ENCODE measurements at places on chromosomes 2 and 18. TPM values are rescaled to one million over a fixed set of nuclear protein-coding genes. Genes with fewer than 3 reads are reported as not detected.
A peak's percentile ranks its signal among the peaks of the same experiment; 100 is the strongest.

The NT5DC4 gene
- total RNA-seq, result not detected

DNA sequence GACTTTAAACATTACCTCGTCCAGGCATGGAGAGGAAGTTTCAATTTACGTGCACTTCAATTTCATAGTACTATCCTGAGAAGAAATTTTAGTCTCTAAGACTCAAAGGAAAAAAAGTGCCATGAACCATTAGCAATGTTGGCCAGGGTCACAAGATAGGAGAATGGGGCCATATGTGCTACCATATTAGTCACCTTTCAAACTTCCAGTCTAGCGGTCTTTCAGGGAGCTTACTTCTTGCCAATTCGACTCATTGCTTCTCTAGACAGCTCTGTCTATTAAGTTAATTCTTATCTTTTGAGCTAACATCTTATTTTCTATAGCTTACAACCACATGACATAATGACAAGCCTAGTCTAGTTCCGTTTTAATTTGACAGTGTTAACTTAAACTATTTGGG is 129.1 kb downstream of the ANKRD44 start:
- H3K4me3 ChIP-seq, result no peak overlapping the region
- no peak overlapping the region for H3K27ac ChIP-seq

DNA sequence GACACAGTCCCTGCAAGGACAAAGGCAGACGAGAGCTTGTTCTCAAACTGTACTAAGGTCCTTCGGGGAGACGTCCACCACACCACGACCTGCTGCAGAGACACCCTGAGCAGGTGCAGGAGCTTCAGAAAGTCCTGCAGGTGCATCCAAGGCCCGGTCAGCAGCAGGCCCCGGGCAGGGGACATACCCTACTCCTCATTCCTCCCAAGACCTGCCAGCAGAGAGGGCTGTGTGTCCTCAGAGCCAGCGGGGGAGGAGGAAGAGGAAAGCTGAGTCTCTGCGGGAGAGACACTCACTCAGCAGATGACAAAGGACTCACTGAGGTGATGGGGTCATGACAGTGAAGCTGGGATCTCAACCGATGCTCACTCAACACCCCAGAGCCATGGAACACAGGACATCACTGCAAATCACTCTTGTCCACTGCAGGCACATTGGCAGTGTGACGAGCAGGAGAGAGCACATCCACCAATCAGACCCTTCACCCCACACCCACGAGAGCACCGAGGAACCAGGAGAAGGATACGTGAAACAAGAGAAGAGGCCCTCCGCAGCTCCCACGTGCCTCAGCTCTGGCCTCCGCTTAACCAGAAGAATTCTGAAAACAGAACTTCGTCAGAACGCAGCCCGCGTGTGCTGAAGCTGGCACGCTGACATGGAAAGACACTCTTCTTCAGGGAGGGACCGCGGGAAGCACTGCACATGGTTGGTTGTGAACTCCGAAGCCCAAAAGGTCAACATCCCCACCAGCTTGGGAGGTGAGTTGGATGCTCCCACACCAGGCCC is 9.3 kb downstream of the HDAC4 start:
- no peak overlapping the region for H3K27ac ChIP-seq
- H3K27me3 ChIP-seq, result no peaks in the 10 kb centered on the region
- no peak overlapping the region for H3K4me3 ChIP-seq
- peak; percentile 43 for DNase-seq
- H3K36me3 ChIP-seq, result no peaks in the 10 kb centered on the region

The MOCOS gene
- 9.1 TPM for total RNA-seq
